ENCODE measurements at places on chromosomes 4 and X.
A peak's percentile ranks its signal among the peaks of the same experiment; 100 is the strongest.

DNA sequence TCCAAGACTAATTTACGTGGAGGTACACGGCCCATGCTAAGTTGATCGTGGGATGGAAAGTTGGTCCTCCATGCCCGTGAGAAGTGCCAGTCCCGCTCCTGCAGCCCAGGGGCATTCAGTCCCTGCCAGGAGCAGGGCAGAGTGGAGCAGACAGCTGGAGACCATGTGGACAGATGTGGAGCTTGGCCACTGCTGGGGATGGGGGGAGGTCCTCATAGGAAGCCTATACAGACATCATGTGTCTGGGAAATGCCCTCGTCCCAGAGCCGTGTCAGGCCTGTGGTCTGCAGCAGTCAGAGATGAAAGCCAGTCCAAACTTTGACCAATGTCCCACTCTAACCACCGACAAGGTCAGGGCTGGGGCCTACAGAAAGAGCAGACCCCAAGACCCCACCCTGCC, 118.4 kb downstream of the CPZ start:
- peak; percentile 6 for DNase-seq

DNA sequence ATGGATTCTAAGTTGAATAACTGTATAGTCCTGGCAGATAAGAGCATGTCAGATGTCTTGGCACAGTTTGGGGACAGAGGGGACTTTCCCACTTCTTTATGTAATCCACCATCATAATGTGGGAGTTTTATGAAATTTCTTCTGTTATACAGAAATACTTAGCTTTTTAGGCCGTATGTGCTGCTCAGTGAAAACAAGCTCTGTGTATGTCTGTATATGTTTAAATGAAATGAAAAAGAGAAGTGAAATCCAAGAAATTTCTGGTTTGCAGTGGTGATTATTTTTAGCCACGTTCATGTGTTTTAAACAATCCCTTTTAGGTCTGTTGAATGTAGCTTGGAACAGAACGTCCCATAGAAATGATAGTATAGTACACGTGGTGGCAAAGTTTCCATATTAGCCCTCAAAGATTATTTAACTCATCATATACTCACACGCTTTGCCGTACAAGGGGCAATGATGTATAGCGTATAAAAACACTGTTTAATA, 41.0 kb downstream of the GAB1 start:
- DNase-seq, result no peak

DNA sequence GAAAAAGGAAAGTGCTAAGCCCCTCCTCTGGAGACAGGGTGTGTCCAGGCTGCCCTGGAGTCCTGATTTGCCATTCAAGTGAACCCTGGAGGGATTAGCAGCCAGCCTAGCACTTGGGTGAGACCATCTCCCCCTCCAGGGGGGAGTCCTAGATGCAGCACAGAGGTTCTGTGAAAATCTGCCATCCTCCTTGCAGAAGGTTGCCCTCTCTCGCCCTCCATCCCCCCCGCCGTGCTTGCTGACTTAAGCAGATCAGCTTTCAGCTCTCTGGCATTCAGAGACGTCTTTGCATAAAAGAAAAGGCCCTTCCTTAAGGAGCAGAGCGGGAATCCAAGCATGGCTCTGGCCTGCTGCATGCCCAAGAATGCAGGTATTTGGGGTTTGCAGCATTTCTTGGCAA, 102.1 kb upstream of the SCML1 start:
- peak; percentile 26 for DNase-seq

DNA sequence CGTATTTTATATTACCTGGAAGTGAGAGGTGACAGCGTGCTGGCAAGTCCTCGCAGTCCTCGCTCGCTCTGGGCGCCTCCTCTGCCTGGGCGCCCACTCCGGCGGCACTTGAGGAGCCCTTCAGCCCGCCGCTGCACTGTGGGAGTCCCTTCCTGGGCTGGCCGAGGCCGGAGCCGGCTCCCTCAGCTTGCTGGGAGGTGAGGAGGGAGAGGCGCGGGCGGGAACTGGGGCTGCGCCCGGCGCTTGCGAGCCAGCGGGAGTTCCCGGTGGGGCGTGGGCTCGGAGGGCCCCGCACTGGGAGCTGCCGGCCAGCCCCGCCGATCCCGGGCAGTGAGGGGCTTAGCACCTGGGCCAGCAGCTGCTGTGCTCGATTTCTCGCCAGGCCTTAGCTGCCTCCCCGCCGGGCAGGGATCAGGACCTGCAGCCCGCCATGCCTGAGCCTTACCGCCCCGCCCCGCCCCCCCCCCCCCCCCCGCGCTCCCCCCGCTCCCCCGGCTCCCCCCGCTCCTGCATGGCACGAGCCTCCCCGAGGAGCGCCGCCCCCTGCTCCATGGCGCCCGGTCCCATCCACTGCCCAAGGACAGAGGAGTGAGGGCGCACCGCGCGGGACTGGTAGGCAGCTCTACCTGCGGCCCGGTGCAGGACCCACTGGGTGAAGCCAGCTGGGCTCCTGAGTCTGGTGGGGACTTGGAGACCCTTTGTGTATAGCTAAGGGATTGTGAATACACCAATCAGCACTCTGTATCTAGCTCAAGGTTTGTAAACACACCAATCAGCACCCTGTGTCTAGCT, 298.9 kb upstream of the MAGEB16 start:
- no peak for DNase-seq

GRCh38 chrX:133979641-133980230, 5.7 kb downstream of the GPC3 start:
- no peak for DNase-seq

- no peak for DNase-seq
Observed at GRCh38 chr4:36476135-36476534, 194.7 kb downstream of the DTHD1 start.

DNA sequence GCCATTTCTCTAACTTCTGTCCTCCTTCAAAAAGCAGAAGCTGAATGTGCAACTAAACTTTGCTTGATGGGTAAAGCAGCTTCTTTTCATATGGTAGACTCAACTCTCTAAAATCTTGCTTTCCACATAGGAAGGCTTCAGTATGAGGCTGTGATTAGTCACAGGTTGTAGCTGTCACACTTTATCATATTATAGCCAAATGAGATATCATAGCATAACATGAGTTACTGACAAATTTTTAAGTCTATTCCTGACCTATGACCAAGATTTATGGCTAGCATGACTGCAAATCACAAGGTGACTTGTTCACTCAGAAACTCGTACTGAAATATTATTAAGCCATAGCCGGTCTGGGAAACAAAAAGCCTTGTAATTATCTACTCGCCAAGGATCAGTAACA, 998.6 kb downstream of the RPA4 start:
- DNase-seq, result no peak

DNA sequence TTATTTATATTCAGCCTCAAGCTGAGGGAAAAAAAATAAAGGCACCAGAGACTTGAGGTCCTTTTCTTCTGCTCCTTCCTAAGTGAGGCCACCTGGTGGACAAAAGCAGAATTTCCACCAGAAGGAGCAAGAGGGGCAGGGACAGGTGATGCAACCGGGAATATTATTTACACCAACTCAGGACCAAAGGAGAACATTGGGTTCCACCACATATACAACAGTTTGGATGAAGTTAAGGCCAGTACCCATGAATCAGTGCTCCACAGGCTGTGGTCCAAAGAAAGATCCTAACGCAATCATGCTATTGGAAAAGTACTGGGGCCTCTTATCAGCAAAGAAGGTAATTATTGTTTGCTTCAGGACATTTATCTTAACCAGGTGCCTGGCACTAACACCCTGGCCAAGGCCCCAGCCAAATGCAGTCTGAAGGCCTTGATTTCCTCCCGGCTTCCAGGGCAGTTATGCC, 57.4 kb downstream of the TSC22D3 start:
- DNase-seq, result peak; percentile 73

GRCh38 chr4:186255122-186255521, 10.9 kb upstream of the F11 start:
- DNase-seq, result no peak

DNA sequence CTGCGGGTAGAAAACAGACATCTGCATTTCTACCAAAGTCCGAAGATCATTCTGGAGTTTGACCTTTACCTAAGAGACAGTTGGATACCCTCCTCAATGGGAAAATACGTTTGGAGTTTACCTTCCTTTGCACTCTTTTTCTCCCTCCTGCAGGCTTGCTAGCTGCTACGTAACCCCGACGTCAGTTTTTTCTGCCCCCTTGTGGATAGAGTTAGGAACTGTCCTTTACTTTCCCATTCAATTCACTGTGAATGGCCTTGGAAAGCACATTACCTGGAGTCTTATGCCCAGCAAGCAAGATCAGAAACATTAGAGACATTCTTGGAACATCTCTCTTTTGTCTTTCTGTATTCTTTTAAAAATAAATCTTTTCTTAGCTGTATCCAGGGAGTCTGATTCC, 250.7 kb downstream of the NAP1L3 start:
- peak; percentile 20 for DNase-seq

DNA sequence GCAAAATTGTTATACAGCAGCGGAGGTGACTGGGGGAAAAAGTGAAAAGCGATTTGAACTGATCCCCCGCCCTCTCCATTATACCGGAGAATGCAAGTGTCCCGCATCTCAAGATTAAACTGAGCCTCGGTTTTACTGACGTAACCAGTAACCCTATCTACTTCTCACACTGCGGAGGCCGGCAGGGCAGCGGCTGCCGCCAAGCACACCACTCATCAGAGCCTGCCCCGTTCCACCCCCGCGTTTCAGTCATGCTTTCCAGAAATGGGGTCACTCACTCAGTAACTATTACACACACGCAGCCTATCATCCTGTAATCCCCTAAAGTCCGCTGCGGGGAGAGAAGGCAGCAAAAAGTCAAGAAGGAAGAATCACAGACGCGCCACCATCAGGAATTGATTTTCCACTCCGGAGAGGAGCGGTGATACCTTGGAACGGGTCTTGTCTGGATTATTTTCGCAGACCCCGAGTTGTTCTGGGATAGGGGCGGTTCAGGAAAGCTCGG, 1.4 kb downstream of the RPS6KA3 start:
- peak; percentile 65 for DNase-seq

- DNase-seq, result no peak
Observed at GRCh38 chrX:43835559-43835958, 46.7 kb downstream of the MAOB start.

- DNase-seq, result no peak
Observed at GRCh38 chrX:12489341-12489740, 301.9 kb upstream of the PRPS2 start.

DNA sequence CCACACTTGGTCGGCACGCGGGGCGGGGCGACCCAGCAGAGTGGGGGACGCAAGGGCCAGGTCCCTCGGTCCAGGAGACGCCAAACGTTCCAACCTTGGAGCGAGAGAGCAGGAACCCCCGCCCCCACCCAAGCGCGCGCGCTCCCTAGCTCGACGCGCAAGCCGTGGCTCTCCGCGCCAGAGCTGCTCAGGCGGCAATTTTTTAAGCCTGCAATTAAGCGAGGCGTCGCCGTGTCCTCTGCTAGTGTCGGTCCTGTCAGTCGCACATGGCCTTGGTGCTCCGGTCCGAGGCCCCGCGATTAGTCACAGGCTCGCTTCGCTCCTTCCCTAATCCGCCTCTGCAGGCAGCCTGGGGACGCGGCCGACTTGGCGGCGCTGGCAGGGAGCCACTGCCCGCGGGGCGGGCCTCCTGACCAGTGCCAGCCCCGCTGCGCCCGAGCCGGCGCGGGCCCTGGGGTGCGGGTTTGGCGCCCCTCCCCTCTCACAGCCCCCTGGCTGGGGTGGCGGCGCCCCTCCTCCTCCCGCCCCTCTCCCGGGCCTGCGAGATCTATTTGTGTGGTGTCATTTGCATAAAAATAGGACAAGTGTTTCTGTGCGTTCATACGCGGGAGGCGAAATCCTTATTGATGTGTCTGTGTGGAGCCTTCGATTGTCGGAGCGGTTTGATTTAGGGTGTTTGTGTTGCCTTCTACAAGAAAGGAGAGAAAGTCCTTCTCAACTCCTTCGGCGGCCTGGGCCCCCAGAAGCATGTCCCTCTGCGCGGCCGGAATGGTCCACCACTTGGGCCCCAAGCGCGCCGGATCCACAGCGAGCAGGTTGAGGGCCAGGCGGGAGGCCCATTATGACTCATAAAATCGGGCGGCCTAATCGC, 9.8 kb upstream of the BCOR start:
- peak; percentile 58 for DNase-seq

GRCh38 chr4:15912961-15913630, 25.4 kb downstream of the FGFBP1 start:
- no peak for DNase-seq

DNA sequence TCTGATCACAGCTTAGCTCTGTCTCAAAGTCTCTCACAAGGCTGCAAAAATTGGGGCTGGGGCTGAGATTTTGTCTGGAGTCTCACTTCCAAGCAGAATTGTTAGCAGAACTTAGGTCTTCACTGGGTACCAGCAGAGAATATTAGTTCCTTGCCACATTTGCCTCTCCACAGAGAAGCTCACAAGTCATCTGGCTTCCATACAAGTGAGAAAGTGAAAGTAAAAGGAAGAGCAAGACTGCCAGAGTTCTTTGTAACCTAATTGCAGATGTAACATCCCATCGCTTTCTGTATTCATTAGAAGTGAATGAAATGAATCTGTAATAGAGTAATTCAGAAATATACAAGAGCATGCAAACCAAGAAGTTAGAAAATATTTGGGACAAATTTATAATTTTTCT, 624.1 kb upstream of the GNPDA2 start:
- peak; percentile 18 for DNase-seq

GRCh38 chr4:128615197-128615596, 194.3 kb upstream of the JADE1 start:
- no peak for DNase-seq

GRCh38 chrX:40617566-40617965, 5.7 kb upstream of the MPC1L start:
- no peak for DNase-seq

DNA sequence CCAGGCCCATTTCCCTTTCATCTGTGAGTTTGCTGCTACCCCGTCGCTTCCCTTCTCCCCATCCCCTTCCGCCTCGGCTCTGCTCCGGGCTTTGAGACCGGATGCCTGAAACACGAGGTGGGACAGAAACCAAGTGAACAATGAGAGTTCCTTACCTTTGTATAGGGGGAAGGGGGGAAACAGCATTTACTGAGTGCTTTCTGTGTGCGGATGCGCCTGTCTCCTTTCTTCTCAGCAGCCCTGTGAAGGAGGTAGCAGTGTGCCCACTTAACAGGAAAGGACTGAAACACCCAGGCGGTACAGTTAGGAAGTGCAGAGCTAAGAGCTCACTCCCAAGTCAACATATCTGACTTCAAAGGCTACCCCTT, 43.2 kb upstream of the TMSB15B start:
- no peak for DNase-seq

- no peak for DNase-seq
Observed at GRCh38 chr4:28241021-28241420, 1380.4 kb downstream of the STIM2 start.

- no peak for DNase-seq
Observed at GRCh38 chr4:71713611-71714203, 70.2 kb downstream of the GC start.

- DNase-seq, result no peak
Observed at GRCh38 chr4:4969298-4969697, 50.0 kb downstream of the CYTL1 start.
